Effector memory CD8-positive, alpha-beta T cell (primary cell): ENCODE measurements at places on chromosomes 16 and 17.

- DNase-seq, result no peak
These were observed 72.4 kb downstream of the RPH3AL start for GRCh38 chr17:280216-280615.

DNA sequence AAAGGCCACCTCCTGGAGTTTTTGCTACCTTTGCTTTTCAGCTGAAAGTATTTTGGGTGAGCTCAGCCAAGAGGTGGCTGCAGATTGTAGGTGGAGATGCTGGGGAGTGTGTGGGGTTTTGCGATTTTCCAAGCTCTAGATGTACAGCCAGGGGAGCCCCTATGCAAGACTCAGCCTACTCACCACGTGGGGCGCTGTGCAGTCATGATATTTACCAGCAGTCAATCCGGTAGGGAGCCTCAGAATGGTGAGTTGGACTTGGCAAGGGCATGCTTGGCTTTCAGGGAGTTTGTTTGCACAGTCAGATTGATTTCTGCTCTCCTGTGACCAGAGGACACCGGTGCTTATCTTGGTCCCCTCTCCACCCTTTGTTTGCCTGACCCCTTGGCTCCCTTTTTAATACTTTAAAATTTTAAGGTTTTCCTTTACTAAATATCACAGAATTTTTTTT, 175.3 kb downstream of the UTP18 start:
- DNase-seq, result peak; percentile 5

GRCh38 chr16:17351441-17352035, 119.2 kb downstream of the XYLT1 start:
- DNase-seq, result no peak

DNA sequence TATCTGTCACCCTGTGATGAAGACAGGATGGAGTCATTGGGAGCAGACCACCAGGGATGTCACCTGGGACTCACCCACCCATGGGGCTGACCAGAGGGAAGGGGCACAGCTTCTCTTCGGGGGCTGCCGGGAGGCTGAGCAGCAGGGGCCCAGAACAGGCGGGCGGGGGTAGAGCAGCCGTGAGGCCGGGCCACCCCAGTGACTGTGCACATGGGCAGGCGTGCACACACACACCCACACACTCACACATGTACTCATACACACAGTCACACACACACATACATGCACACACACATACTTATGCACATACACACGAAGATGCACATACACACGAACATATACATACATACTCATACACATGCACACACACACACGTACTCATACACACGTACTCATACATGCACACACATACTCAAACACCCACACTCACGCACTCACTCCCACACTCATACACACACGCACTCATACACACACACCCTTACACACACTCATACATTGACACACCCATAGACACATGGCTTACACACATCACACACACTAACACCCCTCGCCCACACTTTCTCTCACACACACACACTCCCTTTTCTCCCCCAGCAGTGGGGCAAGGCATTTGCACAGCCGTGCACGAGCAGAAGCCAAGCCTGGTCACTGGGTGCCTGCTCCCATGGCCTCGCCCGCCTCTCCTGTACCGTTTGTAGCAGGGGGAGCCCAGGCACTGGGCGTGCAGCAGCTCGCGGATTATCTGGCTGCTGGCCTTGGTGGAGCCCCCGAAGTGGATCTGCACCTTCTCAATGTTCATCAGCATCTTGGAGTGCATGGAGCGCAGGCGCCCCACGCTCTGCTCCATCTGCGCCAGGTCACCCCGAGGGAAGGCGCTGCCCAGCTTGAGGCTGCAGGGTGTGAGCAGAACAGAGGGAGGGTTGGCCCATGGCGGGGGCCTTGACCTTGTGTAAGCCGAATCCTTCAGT, 12.4 kb downstream of the UBALD2 start:
- no peak for DNase-seq

- DNase-seq, result peak; percentile 48
These were observed at the start of gene YBX2 for GRCh38 chr17:7294614-7295153. Gene YBX2 (minus strand): TSS chr17:7294639. CDS start chr17:7294500, 139 bp downstream.

- DNase-seq, result no peak
These were observed 3.9 kb downstream of the TRIM25 start for GRCh38 chr17:56909742-56910508.

GRCh38 chr17:10683853-10684252, 13.5 kb downstream of the SCO1 start:
- no peak for DNase-seq

DNA sequence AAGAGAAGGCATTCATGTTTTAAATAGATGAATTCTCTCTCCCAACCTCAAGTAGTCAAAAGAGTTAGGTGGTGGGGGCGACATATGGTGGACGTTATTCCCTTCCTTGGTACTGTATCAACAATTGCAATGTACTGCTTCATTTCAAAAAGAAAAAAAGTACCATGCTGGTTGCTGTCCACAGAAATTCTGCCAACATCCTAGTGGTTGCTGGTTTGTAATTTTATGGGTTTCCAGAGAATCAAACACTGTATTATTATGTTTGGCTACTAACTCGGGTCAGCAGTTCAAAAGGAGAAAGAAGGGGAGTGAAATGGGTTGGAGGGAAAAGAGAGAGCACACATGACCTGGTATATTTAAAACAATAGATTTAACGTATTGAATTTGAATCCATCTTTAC, 61.1 kb upstream of the KCNJ16 start:
- no peak for DNase-seq
